ENCODE measurements at places on chromosomes 13 and 19.

GRCh38 chr13:48775804-48776203 is 122.1 kb downstream of the CYSLTR2 start:
- DNase-seq = peak; percentile 95

GRCh38 chr13:114054830-114055439 is 77.5 kb downstream of the RASA3 start:
- DNase-seq = no peak

- DNase-seq = no peak
These were observed 51.9 kb upstream of the PABPC3 start for GRCh38 chr13:25044071-25044470.

- DNase-seq = no peak
These were observed 226.3 kb downstream of the FGF9 start for GRCh38 chr13:21897161-21897560.

DNA sequence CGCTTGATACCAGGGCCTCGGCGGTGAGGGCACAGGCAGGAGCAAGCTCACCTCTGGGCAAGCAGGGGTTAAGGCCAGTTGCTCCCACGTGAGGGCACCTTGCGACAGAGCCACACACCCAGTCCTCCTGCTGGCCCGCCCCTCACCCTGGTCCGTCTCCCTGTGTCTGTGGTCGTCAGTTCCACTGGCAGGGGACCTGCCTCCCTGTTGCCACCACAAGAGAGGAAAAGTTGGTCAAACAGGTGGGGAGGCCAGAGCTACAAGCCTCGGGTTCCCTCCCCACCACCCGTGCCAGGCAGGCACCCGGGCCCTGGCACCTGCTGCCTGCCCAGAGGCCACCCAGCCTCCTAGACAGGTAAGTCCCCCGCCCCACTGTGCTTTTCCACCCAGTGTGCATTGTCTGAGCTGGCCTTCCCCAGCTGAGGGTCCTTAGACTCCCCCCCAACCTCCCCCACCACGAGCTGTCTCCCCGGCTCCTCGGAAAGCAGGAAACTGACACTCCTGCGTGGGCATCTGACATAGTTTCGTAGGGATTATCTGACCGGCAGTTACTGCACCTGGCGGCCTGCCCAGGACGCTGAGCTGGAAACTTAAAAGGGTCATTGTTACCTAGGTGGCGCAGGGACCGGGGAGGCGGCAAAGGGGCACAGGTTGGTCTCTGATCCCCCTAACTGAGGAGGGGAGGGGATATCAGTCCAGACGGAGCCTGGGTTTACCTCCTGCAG is at the start of gene TJP3:
Gene TJP3 (plus strand): TSS at position 178 of the 725 bp plus-strand sequence. CDS start 20,049 bp downstream, outside the sequence.
- DNase-seq = peak; percentile 47

DNA sequence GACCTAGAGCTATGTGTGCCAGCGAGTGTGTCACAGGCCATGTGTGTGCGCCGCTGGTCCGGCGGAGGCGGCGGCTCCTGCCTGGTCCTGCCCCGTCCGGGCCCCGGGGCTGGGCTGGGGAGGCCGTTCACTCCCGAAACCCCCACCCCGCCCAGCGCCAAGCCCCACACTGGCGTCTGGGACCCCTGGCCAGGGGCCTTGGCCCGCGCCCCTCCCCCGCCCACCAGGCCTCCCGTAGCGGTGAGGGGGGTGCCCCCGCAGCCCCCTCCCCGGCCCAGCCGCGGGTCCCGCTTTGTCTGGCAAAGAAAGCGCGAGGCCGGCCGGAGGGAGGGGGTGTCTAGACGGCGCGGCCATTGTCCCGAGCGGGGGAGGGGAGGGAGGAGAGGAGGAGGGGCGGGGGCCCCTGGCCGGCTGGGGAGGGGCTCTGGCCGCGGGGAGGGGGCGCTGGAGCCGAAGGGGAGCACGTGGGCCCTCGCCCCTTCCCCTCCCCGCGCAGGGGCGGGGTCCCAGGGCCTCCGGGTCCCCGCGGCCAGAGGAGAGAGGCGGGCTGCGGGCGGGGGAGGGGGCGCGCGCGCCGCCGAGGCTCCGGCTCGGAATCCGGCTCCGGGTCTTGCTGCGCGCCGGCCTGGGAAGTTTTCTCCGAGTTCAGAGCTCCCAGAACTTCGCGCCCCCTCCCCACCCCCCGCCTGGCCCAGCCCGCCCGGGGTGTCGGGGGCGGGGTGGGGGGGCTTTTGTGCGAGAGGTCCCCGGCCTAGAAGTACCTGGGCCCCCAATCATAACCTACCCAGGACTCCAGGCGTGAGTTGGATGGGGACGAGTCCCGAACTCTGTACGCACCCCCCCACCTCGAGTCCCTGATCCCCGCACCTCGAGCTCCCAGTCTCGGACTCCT is 888 bp downstream of the NOTCH3 start:
- DNase-seq = no peak

GRCh38 chr13:96636001-96636709 is 358.1 kb downstream of the OXGR1 start:
- peak; percentile 56 for DNase-seq

GRCh38 chr19:1516395-1516753 is 3.6 kb upstream of the ADAMTSL5 start:
- DNase-seq = no peak

- DNase-seq = no peak
These were observed 129.2 kb upstream of the PEG3 start for GRCh38 chr19:56969759-56970178.

DNA sequence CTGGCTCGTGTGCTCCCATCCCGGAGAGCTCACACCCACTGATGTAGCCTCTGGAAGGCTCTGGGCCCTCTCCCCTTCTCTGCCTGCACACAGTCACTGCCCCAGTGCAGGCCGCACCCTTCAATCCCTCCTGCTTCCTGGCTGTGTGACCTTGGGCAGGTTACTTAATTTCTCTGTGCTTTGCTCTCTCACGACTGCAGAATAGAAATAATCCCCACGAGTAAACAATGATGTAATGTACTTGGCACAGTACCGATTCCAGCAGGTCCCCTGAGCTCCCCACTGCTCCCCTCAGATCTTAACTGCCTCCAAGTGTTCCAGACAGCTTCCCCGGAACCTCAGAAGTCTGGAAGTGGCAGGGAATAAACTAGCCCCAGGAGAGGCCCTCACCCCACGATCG is 16.1 kb downstream of the LIG1 start:
- DNase-seq = no peak

- DNase-seq = no peak
These were observed 28.9 kb downstream of the KCTD15 start for GRCh38 chr19:33825556-33825955.

DNA sequence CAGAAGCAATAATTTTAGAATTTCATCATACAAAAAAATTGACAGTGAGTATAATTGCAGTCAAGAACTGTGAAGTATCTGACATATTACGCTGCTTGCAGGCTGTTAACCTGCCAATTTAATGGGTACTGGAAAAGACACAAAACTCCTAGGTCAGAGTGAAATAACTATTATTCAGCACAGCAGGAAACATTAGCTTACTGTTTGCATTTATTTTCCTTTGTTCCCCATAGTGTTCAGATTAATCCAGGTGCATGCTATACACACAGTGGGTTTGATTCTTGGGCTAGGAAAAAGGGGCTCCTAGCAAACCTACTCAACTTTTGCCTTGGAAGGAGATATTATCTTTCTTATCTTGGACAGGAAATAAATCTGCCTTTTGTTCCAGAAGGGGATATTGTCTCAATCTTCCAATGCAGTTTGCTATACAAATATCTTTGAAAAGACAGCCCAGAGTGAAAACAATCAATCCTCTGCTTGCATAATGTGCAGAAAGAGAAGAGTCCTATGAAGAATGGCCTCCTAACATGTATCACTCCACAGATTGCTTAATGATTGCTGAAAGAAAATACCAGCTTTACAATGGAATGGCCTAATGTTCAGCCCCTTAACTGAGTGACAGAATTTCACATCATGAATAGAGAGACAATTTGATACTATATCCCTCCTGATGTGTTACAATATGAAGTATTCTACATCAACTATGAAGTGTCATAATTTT is 443.4 kb downstream of the TBC1D4 start:
- DNase-seq = peak; percentile 5

DNA sequence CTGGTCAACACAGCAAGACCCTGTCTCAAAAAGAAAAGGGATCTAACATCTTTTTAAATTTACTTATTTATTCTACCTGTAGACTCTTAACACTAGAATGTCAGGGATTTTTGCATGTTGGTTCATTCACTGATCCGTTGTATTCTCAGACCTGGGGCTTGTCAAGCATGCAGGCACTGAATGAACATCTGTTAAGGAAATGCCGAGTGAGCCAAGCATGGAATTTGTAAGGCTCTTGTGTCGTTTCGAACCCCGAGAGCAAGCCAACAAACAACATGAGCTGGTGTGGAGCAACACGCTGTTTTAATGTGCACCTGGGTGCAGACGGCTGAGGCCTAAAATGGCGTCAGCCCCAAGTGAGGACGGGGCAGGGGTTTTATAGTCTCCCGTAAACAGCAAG is 10.0 kb upstream of the OR1M1 start:
- no peak for DNase-seq

GRCh38 chr13:42894765-42895243 is 97.2 kb downstream of the EPSTI1 start:
- peak; percentile 85 for DNase-seq

DNA sequence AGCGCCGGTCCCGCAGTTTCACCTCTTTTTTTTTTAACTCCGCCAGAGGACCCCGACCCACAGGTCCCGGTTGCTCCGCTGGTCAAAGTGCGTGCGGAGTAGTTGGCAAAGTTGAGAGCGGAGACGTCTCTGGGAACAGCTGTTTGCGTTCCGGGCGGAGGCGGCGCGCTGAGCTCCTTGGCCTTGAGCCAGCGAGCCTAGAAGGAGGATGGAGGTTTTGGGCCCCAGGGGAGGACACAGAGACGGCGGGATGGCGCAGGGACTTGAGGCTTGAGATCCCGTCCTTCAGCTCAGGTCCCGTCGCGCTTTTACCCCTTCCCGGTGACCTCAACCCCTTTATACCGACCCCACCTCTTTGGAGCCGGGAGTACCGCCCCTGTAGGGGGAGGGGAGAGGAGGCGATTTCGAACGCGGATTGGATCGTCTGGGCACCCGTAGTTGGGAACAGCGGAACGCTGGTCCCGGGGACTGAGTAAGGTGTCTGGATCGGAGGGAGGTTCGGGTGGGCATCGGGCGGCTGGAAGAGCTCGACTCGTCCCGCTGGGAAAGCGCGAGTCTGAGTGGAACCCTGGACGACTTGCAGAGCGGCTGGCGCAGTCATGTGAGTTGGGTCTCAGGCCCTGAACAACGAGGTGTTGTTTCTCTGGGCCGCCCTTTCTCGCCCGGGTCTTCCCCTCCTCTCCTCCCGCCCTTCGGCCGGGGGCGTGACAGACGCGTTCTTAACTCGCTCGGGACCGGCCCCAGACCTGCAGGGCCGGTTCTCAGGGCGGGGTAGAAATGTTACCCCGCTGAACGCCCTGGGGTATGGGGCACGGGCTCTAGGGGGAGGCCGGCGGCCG is at the start of gene WBP4:
Gene WBP4 (plus strand): TSS at position 435 of the 839 bp plus-strand sequence. CDS start 165 bp downstream, at position 600.
- peak; percentile 94 for DNase-seq

- peak; percentile 83 for DNase-seq
These were observed 71.0 kb downstream of the RASL11A start for GRCh38 chr13:27341616-27342015.

- no peak for DNase-seq
These were observed 43.1 kb downstream of the CYP4F22 start for GRCh38 chr19:15551293-15552004.

- peak; percentile 20 for DNase-seq
These were observed 6.0 kb upstream of the FFAR2 start for GRCh38 chr19:35442091-35442490.

Measured in amniotic epithelial cell (primary cell).